ENCODE measurements at places on chromosomes 3 and 15.
A peak's percentile ranks its signal among the peaks of the same experiment; 100 is the strongest.

- DNase-seq: peak; percentile 13
Measured at GRCh38 chr15:85646538-85647091, 148.1 kb downstream of the KLHL25 start.

DNA sequence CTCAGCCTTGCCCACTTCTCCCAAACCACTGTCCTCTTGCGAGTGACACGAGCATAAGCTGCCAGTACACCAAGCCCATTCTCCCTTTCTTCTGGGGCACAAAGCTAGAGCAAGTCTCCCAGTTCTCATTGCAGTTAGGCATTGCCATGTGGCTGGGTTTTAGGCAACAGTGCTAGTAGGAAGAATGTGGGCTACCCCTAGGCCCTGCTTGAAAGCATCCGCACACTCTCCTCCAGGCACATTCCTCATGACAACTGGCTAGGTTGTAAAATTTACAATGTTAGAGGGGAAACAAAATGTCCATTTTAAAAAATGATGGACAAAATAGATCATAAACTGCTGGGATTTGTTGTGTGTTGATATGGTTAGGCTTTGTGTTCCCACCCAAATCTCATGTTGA, 19.7 kb downstream of the ITGB5 start:
- no peak for DNase-seq

DNA sequence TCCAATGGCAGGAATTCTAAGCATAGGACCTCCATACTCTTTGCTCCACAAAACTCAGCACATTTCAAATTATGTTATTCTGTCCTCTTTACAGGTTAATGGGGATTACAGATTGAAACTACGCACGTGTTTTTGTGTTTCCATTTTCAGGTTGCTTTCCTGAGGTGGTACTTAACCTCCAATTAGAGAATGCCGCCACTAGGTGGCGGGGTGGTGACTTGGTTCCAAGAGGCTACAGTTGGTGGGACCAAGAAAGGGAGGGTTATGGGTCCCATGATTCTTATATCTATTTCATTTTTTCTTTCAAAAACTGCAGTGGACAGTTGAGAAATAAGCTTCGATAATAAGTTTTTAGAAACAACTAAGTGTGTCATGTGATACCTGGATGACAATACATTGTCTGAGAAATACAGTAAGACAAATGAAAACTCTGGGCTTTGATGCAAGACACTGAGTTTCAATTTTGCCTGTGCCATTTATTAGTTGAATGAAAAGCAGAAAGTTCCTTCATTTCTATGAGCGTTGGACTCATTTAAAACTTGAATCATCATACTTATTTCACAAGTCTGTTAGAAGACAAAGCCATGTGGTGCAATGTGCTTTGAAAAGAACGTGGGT, 539.0 kb downstream of the FGF12 start:
- peak; percentile 19 for DNase-seq

- no peak for DNase-seq
Measured at GRCh38 chr15:43361313-43361903, 9.4 kb downstream of the ZSCAN29 start.

- no peak for DNase-seq
Measured at GRCh38 chr3:50571486-50571885, 2.2 kb downstream of the HEMK1 start.

GRCh38 chr3:54647721-54648120, 280.1 kb downstream of the LRTM1 start:
- DNase-seq: no peak

- no peak for DNase-seq
Measured at GRCh38 chr3:37984596-37984995, 6.0 kb upstream of the VILL start.

- DNase-seq: no peak
Measured at GRCh38 chr15:71448688-71449114, 333.4 kb downstream of the THSD4 start.

GRCh38 chr3:188345223-188345622, 191.3 kb downstream of the LPP start:
- no peak for DNase-seq

GRCh38 chr3:13167064-13167743, 94.0 kb upstream of the IQSEC1 start:
- no peak for DNase-seq

GRCh38 chr3:37952564-37952963, 38.0 kb upstream of the VILL start:
- no peak for DNase-seq

- no peak for DNase-seq
Measured at GRCh38 chr15:68379759-68380290, 52.1 kb downstream of the ITGA11 start.

DNA sequence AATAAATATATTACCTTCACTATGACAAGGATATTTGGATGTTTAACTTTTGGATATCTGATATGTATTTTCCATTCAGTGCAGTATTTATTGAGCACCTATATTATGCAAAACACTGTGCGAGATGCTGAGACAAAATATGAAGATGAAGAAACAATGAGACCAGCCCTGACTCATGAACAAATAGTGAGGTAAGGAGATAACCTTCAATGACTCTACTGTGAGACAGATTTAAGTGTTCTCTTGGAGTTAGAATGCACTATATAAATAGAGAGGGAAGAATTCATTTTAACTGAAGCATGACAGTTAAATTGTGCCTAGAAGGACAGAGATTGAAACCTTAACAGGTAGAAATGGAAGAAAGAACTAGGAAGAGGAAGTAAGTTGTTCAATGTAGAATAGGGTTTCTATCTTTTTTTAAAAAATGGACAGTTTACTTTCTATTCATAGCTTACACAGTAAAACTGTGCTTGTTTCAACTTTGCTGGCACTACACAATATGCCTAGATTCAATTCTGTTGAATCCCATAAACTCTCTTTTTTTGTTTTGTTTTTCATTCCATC, 124.2 kb downstream of the ZBTB20 start:
- DNase-seq: no peak

DNA sequence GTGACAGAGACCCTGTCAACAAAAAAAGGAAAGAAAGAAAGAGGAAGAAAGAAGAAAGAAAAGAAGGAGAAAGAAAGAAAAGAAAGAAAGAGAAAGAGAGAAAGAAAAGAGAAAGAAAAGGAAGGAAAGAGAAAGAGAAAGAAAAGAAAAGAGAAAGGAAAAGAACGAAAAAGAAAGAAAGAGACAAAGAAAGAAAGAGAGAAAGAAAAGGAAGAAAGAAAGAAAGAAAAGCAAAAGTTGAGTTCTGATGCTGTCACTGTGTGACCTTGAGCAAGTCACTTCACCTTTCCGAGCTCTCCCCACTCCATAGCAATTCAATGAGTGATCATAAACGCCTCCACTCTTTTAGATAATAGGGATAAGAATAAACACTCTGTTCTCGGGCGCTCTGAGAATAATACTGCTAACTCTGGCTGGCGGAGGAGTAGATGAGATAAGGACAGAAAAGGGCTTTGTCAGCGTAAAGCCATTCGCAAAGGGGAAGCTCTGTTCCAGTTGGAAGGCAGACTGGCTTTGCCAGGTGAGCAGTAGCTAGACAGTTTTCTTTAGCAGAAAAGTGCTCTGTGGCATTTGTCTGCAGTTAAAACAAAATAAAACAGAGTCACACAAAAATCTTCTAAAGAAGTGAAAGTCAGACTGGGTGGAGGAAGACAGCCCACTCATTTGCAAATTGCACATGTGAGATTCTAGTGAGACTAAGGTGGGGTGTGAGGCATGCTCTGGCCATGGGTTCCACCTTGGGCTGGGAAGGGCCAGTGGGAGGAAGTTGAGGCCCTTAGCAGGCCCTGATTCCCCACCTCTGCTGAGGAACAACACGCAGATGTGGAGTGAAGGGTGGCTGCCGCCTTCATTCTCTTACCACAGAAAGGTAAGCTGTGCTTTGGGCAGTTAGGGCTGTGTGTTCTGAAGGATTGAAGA, 9.6 kb upstream of the FLNB start:
- no peak for DNase-seq

- no peak for DNase-seq
Measured at GRCh38 chr15:70154718-70155347, 57.1 kb upstream of the TLE3 start.

DNA sequence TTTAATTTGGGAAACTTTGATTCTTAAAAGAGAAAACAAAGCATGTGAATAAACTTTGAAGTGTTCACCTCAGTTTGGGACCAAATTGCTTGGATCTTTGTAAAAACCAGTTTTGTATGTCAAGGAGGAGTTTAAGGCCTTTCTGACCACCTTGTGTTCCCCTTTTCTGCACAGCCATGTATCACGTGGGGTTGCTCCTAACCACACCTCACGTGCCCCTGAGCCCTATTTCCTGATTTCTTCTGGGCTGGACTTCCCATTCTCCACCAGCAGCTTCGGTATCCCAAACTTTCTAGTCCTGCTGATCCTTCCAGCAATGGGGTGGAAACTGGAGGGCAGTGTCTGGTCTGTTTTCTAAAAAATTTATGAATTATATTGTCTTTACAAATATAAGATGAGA, 76.4 kb upstream of the STT3B start:
- no peak for DNase-seq

- DNase-seq: no peak
Measured at GRCh38 chr3:123605789-123606234, 21.0 kb upstream of the HACD2 start.

GRCh38 chr3:37981348-37981664, 9.3 kb upstream of the VILL start:
- no peak for DNase-seq

DNA sequence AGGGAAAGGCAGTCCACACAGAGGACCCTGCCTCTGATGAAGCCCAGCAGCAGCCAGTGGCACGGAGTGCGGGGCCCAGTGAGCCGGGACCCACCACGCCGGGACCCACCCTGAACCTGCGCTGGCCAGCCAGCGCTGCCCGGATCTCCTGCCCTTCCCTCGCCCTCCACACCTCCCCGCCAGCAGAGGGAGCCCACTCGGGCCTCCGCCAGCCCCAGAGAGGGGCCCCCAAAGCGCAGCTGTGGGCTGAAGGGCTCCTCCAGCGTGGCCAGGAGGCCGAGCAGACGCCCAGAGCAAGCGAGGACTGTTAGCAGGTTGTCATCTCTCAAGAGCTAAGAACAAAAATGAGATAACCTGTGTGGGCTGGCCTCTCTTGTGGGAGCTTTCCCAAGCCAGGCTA, 81.3 kb upstream of the ATP10A start:
- DNase-seq: no peak

GRCh38 chr15:31060429-31061140, 40.9 kb downstream of the TRPM1 start:
- no peak for DNase-seq

Data from activated T-cell treated with anti-CD3 and anti-CD28 coated beads for 24 hours (primary cell).